ENCODE measurements at places on chromosomes 5 and 9.

GRCh38 chr5:64930672-64931318, 162.1 kb downstream of the CWC27 start:
- DNase-seq = no peak

DNA sequence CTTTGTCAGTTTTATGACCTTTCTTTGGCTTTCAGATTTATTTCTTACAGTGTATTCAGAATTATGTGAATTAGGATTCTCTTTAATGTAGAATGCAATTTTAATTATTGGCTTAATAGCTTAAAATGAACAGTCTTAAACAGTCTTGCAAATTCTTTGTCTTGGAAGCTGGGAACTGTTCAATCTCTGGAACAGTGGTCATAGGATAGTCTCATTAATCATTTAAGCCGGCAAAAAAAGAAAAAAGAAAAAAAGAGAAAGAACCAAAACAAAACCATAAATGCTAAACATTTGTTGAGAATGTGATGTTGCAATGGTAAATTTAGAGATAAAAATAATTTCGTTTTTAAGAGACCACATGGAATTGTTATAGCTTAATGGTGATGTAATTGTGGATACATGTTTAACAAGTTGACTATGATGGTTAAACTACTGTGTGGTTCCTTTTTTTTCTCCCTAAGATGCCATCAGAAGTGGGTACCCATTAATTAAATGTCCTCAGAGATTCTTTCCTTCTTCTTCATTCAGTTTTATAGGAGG, 61.6 kb downstream of the NNT start:
- DNase-seq = no peak

GRCh38 chr5:134561871-134562296, 36.4 kb downstream of the JADE2 start:
- DNase-seq = peak; percentile 8

DNA sequence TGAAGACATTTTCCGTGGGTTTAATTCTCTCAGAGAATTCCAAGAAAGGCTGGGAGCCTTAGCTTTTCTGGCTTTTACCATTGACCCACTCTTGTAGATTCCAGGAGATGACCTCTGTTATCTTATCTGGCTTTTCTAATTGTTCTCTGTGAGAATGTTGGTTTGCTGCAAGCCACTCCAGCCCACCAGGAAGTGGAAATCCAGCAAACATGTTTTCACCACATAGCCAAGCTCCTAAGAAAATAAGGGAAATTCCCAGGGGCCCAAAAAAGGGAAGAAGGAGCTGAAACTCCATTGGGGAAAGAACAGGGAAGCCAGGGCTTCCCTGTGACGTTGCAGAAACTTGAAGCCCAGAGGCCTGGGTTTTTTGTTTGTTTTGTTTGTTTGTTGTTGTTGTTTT, 19.7 kb downstream of the GPR107 start:
- DNase-seq = peak; percentile 21

DNA sequence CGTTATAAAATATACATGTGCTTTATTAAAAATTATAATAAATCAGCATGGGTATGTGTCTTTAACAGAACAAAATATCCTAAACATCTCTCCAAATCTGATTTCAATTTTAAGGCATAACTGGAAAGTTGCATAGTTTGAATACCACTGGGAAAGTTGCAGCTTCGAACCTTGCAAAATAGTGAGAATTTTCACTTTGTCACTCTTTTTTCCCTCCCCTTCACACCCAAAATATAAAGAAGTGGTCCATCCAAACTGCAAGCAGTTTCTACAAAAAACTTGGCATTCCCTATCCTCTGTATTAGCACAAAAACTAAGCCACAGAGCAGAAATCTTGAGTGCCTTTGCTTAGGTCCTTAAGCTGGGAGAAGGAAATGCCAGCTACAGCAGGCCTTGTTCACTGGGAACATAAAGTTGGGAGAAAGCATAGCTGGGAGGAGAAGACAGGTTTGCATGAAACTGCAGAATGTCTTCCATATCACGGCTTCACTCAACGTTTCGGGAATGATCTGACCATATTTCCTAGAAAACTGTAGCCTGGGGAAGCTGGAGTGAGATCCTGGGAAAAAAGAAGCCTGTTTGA, 400.3 kb downstream of the EBF1 start:
- DNase-seq = no peak

DNA sequence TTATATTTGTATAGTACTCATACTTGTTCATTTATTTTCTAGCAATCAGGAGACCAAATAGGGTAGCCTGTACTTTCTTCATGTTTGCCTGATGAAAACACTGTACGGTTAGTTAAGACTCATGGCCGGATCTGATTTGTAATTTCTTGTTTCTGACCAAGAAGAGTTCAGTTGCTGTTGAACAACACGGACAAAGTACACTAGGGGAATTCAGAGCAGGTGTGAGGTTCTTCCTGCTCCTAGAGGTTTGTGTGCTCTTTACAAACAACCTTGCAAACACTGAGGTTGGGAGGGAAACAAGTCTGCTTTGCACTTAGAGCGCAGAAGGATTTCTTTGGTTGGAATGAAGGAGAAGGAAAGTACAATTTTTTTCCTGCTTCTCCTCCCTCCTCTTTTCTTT, 69.7 kb downstream of the TRIO start:
- DNase-seq = peak; percentile 83

GRCh38 chr5:143583409-143583808, 179.9 kb upstream of the NR3C1 start:
- DNase-seq = no peak

- no peak for DNase-seq
Observed at GRCh38 chr5:137113939-137114338, 385.2 kb downstream of the SPOCK1 start.

GRCh38 chr9:8229226-8229625, 429.6 kb upstream of the DMAC1 start:
- DNase-seq = no peak

DNA sequence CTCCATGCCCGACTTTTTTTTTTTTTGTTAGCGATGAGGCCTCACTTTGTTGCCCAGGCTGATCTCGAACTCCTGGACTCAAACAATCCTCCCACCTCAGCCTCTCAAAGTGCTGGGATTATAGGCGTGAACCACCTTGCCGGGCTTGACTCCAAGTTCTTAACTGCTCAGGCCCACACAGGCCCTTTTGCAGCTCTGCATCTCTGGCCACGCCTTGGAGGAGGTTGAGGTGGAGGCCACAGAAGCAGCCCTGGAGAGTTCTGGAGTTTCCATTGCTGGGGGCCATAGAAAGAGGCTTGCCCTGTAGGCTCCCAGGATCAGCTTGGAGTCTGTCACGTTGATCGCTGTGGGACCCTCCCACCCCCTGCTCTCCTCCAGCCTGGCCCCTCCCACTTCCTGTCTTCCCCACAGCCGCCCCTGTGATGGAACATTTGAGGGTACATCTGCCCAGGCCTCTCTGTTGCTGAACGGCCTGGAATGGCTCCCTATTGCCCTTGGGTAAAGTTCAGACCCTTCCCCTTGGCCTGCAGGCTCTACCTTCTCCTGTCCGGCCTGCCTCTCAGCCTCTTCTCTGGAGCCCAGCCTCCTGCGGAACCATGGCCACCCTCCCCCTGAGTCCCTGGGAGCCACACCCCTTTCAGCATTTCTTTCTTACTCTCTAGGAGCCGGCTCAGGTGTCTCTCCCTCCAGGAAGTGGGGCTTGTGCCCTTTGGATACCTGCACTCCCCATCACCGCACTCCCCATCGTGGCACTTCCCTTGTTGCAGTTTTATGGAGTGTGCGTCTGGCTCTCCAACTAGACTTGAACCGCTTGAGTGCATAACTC, 30.4 kb upstream of the IER5L start:
- DNase-seq = no peak

GRCh38 chr9:212297-212696, 2.4 kb upstream of the DOCK8 start:
- no peak for DNase-seq
